CD4-positive, alpha-beta T cell treated with Interleukin-1 beta for 1 hour (primary cell): ENCODE measurements at places on chromosomes 2 and 18.
A peak's percentile ranks its signal among the peaks of the same experiment; 100 is the strongest.

GRCh38 chr2:149490296-149490695 is 97.3 kb downstream of the MMADHC start:
- no peak for DNase-seq

- no peak for DNase-seq
These were observed 181.8 kb upstream of the GCFC2 start for GRCh38 chr2:75892490-75892889.

DNA sequence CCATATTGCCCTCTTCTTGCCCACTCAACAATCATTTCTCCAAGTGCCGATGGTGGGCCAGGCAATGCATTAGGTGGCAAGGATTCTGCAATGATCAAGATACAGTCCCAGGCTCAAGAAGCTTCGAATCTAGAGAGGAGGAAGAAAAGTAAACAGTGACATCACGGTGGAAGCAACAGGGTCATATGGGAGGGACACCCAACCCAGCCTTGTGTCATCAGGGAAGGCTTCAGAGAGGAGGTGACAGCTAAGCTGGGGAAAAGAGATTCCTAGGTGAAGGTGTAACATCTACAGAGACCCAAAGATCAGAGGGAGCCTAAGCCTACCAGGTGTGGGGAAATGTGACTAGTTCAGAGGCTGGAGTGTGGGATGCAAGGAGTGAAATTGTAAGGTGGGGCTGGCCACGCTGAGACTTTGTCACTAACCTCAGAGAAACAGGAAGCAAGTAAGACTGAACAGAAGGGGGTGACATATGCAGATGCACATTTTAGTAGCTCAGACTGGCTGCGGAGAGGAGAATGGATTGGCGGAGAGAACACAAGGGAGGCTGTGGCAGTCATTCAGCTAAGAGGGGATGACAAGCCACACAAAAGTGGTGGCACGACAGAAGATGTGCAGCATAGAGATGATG is 104.9 kb downstream of the ANKRD44 start:
- DNase-seq = peak; percentile 82

DNA sequence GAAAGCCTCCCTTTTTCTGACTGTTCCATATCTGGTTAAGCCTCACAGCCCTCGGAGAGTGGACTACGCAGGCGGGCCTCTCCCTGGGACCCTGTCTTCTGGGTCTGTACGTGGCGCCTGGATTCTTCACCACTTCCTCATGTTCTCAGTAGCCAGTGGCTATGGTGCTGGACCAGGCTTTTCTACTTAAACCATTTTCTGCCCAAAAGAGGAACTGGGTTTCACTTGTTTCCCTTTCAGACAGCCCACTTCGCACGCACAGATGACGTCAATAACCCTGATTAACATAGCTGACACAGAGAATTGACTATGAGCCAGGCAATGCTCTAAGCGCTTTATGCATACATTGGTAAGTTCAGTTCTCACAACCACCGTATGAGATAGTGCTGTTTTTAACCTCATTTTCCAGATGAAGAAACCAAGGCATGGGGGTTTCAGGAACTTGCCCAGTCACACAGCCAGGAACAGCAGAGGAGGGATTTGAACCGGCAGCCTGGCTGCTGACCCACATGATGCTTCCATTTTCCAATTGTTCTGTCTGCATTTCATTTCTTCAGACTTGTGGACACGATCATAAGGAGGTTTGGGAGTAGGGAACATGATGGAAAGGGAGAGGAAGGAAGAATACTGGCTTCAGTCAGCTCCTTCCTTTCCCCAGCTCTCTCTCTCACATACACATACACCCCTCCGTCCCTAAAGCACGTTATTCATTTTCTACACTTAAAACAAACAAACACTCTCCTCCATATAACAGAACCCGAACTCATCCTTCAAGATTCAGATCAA is 41.7 kb downstream of the MYOM1 start:
- DNase-seq = peak; percentile 34

GRCh38 chr2:71700041-71700657 is 246.8 kb downstream of the DYSF start:
- DNase-seq = no peak
